Uterus (tissue), 4 donors: ENCODE measurements at places on chromosomes 4 and X. TPM values are rescaled to one million over a fixed set of nuclear protein-coding genes. Genes with fewer than 3 reads are reported as not detected.

DNA sequence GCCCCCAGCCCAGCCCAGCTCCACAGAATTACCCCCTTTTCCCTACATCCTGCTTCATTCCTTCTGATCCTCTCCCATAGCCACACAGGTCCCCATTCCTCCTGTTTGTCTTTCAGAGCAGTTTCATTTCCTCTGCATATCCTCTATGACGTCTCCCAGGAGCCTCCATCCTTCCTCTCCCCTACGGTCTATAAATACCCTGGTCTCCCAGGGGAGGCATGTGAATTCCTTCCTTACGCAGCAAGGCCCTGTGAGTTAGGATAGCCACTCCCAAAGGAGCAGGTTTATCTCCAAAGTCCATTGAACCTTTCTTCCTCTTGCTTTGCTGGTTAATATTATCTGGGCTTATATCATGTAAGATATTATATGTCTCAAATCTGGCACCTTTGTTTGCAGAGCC is 8.4 kb upstream of the APLN start:
- no peaks in the 10 kb centered on the region for H3K4me1 ChIP-seq
- H3K4me3 ChIP-seq = no peak overlapping the region
- H3K27me3 ChIP-seq = no peaks in the 10 kb centered on the region
- no peak for DNase-seq

DNA sequence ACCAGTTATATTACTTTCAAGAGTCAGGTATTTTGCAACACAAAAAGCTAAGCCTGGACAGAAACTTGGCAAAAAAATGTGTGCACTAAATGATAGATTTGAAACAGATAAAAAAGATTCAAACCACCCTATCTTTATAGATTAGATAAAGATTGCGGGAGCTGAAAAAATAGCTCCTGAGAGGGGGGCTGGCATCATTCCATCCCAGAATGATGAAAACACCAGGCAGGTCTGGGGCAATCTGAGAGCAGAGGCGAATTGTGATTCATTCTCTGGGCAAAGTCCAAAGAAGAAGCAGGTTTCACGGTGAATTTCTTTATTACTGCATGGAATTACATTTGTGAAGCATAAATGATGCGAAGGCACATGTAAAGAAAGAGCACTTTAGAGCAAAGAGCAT is 168.5 kb upstream of the DMD start:
- no peak overlapping the region for H3K27ac ChIP-seq
- DNase-seq = no peak
- H3K4me1 ChIP-seq = no peaks in the 10 kb centered on the region
- no peaks in the 10 kb centered on the region for H3K36me3 ChIP-seq
- no peaks in the 10 kb centered on the region for H3K27me3 ChIP-seq

DNA sequence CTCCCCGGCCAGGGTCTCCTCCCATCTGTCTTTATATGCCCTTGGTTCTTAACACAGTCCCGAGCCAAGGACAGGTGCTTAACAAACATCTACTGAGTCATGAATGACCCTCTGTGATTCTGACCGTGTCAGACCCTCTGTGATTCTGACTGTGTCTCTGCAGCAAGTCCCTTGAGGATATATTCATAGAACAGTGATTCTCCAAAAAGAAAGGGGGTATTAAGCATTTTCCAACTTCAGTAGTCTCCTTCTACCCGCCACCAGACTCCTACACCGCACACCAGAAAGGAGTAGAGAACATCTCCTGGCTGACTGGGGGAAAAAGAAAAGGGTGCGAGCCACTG is 13.6 kb downstream of the ACSL1 start:
- H3K36me3 ChIP-seq = no peaks in the 10 kb centered on the region
- H3K4me3 ChIP-seq = no peak overlapping the region
- no peak for DNase-seq
- H3K27me3 ChIP-seq = no peaks in the 10 kb centered on the region
- no peaks in the 10 kb centered on the region for H3K4me1 ChIP-seq
- H3K27ac ChIP-seq = peak overlapping the region; percentile 68

GRCh38 chr4:127732623-127733328 is 2.6 kb downstream of the SLC25A31 start:
- no peak for DNase-seq
- no peak overlapping the region for H3K4me3 ChIP-seq
- H3K4me1 ChIP-seq = no peaks in the 10 kb centered on the region
- H3K27me3 ChIP-seq = no peaks in the 10 kb centered on the region

Gene TMSB15C
- 20.3 TPM for total RNA-seq

Gene ARHGAP6
- total RNA-seq = 17.2 TPM
